NCI-H1417 (cell line): ENCODE measurements at places on chromosomes 6 and 20.

GRCh38 chr20:35196313-35196712 lies 24.4 kb downstream of the PROCR start:
- DNase-seq = no peak

- peak; percentile 8 for DNase-seq
These were observed 35.0 kb downstream of the SHPRH start for GRCh38 chr6:145929037-145929633.

GRCh38 chr6:113813142-113813541 lies 44.0 kb upstream of the MARCKS start:
- DNase-seq = no peak

GRCh38 chr6:90537723-90538258 lies 49.1 kb downstream of the MAP3K7 start:
- DNase-seq = no peak

DNA sequence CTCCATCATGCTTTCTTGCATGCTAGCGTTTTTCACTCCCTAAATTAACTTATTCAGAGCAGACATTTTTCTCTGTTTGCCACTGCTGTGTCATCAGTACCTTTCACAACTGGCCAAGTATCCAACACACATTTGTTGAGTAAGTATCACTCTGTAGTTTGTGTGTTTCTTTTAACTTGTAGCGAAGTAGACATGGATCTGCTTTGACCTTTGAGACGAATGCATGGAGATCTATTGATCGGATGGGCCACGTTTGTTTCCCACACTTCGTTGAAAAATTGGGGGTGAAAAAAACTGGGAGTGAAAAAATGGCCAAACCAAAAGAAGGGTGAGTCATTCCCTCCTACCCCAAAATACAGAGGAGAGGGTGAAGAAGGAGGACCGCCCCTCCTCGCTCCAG lies 12.9 kb upstream of the SLC9A8 start:
- DNase-seq = no peak

DNA sequence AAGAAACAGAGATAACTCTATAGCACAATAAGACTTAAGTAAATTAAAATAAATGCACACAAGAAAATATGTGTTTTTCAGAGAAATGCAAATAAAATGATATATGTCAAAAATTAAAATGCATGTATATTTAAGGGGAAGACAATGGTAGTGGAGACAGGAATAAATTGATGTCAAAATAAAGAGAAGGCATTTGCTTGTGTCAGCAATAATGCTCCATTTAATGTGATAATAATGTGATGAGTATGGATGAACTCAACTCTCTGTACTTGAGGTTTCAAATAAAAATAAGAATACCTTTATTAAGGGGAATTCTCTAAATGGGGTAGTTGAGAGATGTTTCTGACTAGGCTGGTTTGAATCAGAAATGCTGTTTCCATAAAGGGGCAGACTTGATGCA lies 45.7 kb upstream of the BCKDHB start:
- DNase-seq = no peak

- no peak for DNase-seq
These were observed 23.1 kb downstream of the SPATA2 start for GRCh38 chr20:49892260-49892659.

DNA sequence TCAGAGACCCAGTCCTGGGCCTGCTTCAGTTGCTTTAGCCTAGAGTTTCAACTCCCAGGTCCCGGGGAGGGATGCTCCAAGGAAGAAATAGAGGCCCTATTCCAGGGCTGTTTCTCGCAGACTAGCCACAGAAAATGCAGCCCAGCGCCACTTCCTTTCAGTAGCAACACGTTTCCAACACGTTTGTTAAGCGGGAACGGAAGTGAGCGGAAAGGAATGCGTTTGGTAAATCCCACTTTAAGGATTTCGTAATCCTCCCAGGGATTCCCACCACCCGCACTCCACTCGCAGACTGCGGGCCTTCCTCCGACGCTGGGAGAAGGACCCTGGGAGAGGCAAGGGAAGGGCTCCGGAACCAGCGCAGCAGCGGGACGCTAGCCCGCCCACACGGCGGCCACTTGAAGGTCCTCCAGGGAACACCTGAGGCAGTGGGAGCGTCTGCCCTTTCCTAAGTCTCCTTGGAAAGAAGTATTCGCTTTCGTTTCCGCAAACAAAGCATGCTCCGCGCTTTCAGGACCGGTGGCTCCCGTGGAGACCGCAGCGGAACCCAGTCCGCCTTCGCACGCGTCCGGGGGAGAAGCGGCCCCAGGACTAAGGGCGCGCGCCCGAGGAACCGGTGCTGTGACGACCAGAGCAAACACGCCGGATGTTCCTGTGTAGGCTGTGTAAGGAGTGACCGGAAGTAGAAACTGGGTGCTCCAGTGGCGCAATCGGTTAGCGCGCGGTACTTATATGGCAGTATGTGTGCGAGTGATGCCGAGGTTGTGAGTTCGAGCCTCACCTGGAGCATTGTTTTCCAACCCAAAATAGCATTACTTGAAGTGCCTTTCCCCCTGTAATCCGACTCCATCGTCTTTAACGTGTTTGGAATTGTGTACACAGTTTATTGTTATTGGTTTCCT lies 227.6 kb upstream of the PRSS16 start:
- DNase-seq = peak; percentile 94

GRCh38 chr6:16078064-16078463 lies 50.8 kb upstream of the MYLIP start:
- no peak for DNase-seq

GRCh38 chr6:53934023-53934422 lies 139.2 kb downstream of the LRRC1 start:
- DNase-seq = no peak

GRCh38 chr20:15951658-15952057 lies 621.6 kb downstream of the KIF16B start:
- no peak for DNase-seq

GRCh38 chr6:89033461-89033860 lies 47.1 kb upstream of the PNRC1 start:
- no peak for DNase-seq

DNA sequence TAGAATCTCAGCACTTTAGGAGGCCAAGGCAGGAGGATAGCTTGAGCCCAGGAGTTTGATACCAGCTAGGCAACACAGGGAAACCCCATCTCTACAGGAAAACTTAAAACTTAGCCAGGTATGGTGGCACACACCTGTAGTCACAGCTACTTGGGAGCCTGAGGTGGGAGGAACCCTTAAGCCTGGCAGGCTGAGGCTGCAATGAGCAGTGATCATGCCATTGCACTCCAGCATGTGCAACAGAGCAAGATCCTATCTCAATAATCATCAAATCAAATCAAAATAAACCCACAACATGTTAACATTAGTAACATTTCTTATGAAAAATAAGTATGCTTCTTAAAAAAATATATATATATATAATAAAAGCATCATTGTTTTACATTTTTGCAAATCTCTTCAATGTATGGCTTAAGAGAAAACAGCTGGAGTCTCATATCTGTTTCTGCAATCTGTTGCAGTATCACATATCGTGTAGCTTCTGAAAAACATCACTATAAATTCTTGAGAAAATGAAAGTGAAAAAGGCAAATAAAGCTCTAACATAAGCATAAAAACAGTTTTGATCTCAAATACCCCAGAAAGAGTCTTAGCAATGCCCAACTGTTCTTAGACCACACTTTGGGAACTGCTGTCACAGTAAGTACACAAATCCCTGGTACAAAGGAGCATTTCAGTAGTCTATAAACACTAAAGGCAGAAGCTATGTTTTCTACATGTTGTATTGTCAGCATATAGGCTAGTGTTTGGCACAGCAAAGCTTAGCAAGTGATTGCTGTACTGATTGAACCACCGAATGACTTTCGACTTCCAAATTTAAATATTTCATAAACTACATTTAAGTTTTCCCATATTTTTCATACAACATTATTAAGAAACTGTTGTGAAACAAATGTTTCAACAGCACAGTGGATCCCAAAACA lies 8.0 kb downstream of the MMUT start:
- DNase-seq = no peak

- no peak for DNase-seq
These were observed 32.9 kb upstream of the SLC22A3 start for GRCh38 chr6:160315310-160315709.

- no peak for DNase-seq
These were observed 192.2 kb downstream of the GJA10 start for GRCh38 chr6:90086517-90086916.

DNA sequence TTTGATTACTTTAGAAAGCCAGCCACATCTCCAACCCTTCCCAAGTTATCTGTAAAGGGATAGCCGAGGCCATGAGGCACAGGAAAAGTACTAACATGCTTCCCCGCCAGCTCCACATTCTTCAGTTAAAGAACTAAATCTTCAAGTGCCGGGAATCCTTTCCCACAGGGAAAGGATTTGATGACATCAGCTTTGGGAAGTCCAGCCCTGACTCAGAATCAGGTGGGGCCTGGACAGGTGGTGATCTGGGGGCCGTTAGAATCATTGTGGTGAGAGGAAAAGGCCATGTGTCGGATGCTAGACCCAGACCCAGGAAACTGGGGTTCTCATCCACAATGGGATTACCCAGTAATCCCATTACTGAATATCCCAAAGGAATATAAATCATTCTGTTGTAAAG lies 580.0 kb downstream of the QKI start:
- no peak for DNase-seq

DNA sequence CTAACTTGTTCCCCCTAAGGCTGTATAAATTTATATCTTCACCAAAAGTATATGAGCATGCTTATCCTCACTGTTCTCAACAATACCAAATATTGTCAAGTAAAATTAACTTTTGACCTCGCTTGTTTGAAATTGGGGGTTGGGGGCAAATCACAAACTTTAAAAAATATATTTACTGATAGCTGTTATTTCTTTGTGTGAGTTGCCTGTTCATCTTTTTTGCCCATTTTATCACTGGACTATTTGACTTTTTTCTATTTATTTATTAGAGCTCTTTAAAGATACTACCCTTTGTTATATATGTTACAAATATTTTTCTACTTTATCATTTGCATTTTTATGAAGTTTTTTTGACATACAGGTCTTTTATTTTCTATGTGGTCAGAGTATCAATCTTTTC lies 187.7 kb downstream of the ZDHHC14 start:
- DNase-seq = no peak

DNA sequence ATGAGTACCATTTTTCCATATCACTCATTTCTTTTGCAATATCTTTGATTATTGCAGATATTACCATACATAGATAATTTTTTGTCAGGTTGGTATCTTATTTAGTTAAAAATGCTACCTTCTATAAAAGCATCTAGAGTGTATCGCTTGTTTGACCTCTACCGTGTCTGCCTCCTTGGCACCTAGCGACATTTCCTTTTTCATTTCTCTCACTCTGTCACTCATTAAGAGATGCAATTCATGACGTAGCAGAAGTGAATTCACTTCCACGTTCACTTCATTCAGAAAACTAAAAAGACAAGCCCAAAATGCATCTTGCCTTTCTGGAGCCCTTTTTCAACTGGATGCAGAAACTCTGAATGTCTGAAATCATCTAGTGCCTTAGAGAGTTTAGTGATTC lies 172.9 kb downstream of the MMS22L start:
- DNase-seq = no peak

DNA sequence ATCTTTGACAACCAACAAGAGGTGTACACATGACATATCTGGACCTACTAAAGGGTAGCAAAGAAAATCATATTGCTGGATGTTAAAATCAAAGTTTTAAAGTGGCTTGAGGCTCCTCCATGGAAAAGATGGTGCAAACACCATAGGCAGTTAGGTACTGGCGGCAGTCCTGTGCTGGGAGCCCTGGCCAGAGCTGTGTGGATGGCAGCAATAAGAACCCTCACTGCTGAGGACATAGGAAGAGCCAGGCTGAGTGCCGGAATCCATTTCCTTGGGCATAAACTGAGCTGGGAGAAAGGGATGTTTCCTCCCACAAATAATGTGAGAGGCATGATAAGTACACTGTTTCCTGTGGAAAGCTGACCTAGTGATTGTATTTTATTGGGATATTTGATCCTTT lies 89.9 kb downstream of the ARID1B start:
- no peak for DNase-seq

- peak; percentile 83 for DNase-seq
These were observed 42.2 kb downstream of the GFOD1 start for GRCh38 chr6:13445005-13445743.

GRCh38 chr6:109344226-109344625 lies 38.0 kb downstream of the CD164 start:
- no peak for DNase-seq

DNA sequence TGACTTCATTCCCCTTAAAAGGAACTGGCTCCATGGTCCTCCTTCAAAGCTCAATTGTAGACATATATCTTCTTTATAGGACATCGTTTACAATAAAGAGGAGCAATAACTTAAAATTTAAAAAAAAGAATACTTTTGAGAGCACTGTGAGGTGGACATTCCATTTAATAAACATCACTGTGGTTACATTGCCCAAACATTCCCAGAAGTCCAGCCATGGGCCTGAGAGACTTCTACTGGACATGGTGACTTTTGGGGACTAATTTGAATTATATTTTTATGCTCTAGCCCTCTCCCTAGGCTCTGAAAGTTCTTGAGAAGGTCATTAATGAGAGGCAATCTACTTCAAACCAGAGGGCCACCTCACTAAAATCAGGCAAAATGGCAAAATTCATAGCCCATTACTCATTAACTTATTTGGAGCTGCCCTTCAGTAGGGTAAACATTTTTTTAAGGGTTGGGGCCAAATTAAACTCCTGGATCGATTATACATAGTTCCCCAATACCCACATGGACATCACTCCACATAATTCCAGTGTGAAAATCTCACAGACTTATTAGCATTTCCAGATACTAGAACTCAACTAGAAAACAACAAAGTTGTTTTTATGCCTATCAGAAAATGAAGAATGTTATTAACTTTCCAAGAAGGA lies 17.1 kb downstream of the ISM1 start:
- DNase-seq = no peak

DNA sequence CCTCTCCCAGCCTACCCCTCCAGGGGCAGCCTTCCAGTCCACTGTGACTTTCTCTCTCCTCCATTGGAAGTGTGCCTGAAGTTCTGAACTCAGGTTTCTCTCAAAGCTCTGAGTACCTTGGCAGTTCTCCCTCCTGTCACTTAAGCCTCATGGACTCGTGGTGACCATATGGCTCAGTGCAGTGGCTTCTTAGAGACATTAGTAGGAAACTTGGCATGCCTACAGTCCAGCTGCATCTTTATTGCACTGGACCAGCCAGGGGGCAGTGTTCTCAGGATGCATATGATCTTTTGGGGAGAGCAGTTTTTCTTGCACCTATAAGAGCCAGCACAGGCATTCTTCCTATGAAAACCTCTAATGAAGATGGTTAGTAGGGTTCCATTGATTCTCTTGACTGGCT lies 47.5 kb upstream of the KCNK16 start:
- no peak for DNase-seq

GRCh38 chr6:43855247-43855646 lies 85.2 kb downstream of the VEGFA start:
- no peak for DNase-seq
